ENCODE measurements at places on chromosomes 2 and 18. TPM values are rescaled to one million over a fixed set of nuclear protein-coding genes. Genes with fewer than 3 reads are reported as not detected.

DNA sequence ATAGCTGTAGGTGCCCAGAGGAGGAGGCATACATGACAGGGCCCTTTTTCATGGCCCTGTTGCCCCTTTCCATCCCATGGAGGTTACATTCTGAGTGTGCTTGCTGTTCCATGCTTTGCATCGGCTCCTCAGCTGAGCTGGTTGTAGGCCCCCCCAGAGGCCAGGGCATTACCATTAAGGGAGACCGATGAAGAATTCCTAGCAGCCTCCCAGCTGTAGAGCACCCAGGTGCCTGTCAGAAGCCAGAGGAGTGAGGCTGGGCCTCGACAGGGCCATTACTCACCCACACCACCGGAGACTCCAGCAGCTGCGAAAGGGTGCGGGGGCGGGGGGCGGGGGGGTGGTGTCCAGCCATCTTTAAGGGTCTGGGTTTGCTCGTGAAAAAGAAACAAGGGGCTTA, 72.2 kb downstream of the GALNT14 start:
- DNase-seq, result no peak
- no peaks in the 10 kb centered on the region for H3K4me1 ChIP-seq
- H3K27ac ChIP-seq, result no peak overlapping the region
- H3K4me3 ChIP-seq, result no peak overlapping the region
- H3K27me3 ChIP-seq, result no peaks in the 10 kb centered on the region
- no peaks in the 10 kb centered on the region for H3K36me3 ChIP-seq

DNA sequence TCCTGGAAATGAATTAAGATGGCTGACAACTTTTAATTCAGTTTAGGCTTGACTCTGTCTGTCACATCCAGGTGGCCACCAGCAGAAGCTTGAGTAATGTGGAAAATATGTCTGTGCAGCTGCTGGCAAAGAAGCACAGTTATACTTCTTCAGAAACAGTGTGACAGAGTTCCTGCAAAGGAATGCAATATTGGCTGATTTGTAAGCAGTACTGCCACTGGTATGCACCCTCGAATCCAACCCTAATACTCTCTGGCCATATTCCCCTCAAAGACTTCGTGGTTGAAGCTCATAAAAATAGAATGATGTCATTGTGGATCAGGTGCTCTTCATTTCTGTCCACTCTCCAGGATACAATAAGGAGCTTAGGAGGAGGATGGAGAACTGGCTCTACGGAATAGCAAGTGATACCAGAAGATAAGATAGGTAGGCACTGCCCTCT, 86.2 kb downstream of the METTL8 start:
- H3K4me1 ChIP-seq, result no peaks in the 10 kb centered on the region
- no peak for DNase-seq
- no peaks in the 10 kb centered on the region for H3K27me3 ChIP-seq
- H3K4me3 ChIP-seq, result no peak overlapping the region

DNA sequence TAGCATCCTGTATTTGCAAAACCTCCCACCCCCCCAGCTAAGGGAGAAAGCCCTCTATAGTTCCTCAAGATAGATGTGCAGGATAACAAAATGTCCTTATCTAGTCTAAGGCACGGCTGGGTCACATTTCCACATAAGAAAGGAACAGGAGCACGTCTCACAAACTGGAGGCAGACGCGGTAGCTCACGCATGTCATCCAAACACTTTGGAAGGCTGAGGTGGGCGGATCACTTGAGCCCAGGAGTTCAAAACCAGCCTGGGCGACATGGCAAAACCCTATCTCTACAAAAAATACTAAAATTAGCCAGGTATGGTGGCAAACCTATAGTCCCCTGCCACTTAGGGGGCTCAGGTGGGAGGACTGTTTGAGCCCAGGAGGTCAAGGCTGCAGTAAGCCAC, 9.3 kb downstream of the SF3B1 start:
- no peak overlapping the region for H3K27ac ChIP-seq
- peaks cover 30% of the 10 kb centered on the region for H3K36me3 ChIP-seq
- no peaks in the 10 kb centered on the region for H3K27me3 ChIP-seq
- H3K4me1 ChIP-seq, result peaks cover 46% of the 10 kb centered on the region
- DNase-seq, result no peak

- no peak for DNase-seq
- H3K27me3 ChIP-seq, result no peaks in the 10 kb centered on the region
- no peak overlapping the region for H3K4me3 ChIP-seq
- H3K4me1 ChIP-seq, result peaks cover 10% of the 10 kb centered on the region
- H3K36me3 ChIP-seq, result no peaks in the 10 kb centered on the region
Observed at GRCh38 chr2:196984903-196985302, 58.4 kb upstream of the PGAP1 start.

Gene KCNG3
- 8.4 TPM for total RNA-seq

Gene HRH4
- not detected for total RNA-seq

DNA sequence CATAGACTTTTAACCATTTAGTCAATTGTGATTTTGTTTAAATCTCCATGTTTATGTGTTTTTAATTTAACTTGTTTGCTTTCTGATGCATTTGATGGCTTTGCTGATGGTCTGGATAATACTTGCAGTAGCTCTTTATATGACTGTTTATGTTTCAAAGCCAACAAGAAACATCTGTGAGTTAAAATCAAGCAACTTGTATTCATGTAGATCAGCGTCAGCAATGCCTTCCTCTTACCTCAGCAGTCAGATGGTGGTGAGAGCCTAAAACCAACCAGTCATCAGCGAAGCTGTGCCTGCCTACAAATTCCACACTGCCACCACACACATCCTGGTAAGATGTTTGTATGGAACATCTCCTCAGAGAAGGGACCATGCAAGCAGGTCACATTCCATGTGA, 231.9 kb downstream of the PTGR3 start:
- H3K4me3 ChIP-seq, result no peak overlapping the region
- H3K27ac ChIP-seq, result no peak overlapping the region

GRCh38 chr18:37948471-37948870, 382.9 kb upstream of the CELF4 start:
- no peaks in the 10 kb centered on the region for H3K36me3 ChIP-seq
- no peak overlapping the region for H3K4me3 ChIP-seq
- H3K4me1 ChIP-seq, result no peaks in the 10 kb centered on the region
- no peak overlapping the region for H3K27ac ChIP-seq

- no peak overlapping the region for H3K4me3 ChIP-seq
- H3K27me3 ChIP-seq, result no peaks in the 10 kb centered on the region
- no peaks in the 10 kb centered on the region for H3K4me1 ChIP-seq
- DNase-seq, result no peak
- no peaks in the 10 kb centered on the region for H3K36me3 ChIP-seq
Observed at GRCh38 chr2:100870652-100871531, 51.0 kb downstream of the NPAS2 start.

GRCh38 chr2:226813148-226813701, 13.6 kb upstream of the IRS1 start:
- no peaks in the 10 kb centered on the region for H3K36me3 ChIP-seq
- H3K4me1 ChIP-seq, result no peaks in the 10 kb centered on the region
- DNase-seq, result no peak

- no peaks in the 10 kb centered on the region for H3K27me3 ChIP-seq
- H3K27ac ChIP-seq, result no peak overlapping the region
- peaks cover 50% of the 10 kb centered on the region for H3K36me3 ChIP-seq
- peaks cover 19% of the 10 kb centered on the region for H3K4me1 ChIP-seq
Observed at GRCh38 chr2:172484253-172484652, 56.9 kb downstream of the ITGA6 start.

Gene OLA1
- 32.0 TPM for total RNA-seq

Gene ACTG2
- 6.3 TPM for total RNA-seq

- no peak overlapping the region for H3K27ac ChIP-seq
- peaks cover 6% of the 10 kb centered on the region for H3K4me1 ChIP-seq
- DNase-seq, result no peak
- H3K27me3 ChIP-seq, result no peaks in the 10 kb centered on the region
- H3K36me3 ChIP-seq, result no peaks in the 10 kb centered on the region
- no peak overlapping the region for H3K4me3 ChIP-seq
Observed at GRCh38 chr2:217616936-217617335, 385.9 kb downstream of the TNS1 start.

DNA sequence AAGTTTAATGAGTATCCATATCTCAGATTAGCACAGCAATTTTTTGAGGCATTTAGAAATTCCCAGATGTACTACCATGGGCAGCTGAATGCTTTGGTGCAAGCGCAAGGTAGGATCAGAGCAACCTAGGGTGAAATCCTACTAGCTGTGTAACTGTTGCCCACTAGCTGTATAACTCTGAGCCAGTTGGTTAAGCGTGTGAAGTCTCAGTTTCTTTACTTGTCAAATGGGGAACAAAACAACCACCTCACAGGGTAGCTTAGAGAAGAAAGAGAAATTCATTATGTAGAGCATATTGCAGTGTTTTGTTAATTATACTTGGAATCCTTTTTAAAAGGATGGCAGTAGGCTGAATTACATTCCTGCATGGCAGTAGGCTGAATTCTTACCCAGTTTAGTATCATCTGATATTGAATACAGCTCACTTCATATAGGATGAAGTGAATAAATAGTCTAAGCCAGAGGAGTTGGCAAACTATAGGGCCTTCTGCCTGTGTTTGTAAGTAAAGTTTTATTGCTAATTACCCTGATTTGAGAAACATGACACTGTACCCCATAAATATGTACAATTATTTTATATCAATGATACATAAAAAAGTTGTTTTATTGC, 180.7 kb downstream of the PLCL1 start:
- H3K36me3 ChIP-seq, result no peaks in the 10 kb centered on the region
- H3K27me3 ChIP-seq, result no peaks in the 10 kb centered on the region
- no peaks in the 10 kb centered on the region for H3K4me1 ChIP-seq
- DNase-seq, result no peak
